ENCODE measurements at places on chromosomes 5 and 9.

DNA sequence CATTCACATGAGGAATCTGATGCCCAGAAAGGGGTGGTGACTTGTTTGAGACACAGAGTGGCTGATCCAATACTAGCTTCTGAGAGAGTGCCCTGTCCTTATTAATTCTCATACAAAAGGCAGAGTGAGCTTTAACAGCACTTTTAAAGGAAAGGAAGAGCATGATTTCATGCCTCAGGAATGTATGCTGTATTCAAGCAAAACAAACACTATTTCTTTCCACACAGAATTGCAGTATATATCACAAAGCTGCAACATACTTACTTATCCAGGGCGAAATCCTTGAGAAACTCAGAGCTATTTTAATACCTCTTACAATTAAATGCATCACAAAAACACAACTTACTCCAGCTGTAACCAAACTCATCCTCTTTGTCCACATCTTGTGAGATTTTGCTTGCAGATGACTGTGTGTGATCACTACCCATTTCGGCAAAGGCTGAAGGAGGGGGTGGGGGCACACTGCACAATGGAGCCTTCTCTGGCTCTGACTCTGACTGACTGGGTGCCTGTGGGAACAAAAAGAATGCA lies 139.8 kb downstream of the MPDZ start:
- DNase-seq: peak; percentile 67

DNA sequence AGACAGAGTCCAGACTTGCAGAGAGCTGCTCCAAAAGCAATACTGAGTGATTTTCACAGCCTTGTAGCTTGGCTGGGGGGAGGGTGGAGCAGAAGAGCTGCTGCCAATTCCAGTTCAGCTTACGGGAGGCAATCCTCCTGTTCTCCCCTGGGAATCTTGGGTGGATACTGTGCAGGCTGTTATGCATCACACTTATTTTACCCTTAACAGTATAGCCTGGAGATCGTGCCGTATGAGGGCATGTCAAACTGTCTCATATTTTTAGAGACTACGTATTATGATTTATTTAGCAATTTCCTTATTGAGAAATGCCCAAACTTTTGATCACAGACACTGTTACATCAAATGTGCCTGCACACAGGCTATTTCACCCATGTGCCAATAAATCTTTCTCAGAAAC lies 85.2 kb downstream of the BASP1 start:
- DNase-seq: no peak

DNA sequence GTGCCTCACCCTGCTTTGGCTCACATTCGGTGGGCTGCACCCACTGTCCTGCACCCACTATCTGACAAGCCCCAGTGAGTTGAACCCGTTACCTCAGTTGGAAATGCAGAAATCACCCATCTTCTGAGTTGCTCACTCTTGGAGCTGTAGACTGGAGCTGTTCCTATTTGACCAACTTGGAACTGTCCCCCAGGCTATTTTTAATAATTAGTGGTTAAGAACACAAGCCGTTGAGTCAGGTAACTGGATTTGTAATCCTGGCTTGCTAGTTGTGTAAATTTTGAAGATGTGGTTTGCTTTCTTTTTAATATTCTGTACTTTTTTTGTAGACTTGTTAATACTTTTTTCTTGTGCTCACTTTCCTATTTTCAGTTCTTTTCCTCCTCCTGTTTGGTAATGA lies 81.2 kb downstream of the CNTLN start:
- no peak for DNase-seq

GRCh38 chr9:135198144-135198543 lies 110.7 kb downstream of the OLFM1 start:
- no peak for DNase-seq

DNA sequence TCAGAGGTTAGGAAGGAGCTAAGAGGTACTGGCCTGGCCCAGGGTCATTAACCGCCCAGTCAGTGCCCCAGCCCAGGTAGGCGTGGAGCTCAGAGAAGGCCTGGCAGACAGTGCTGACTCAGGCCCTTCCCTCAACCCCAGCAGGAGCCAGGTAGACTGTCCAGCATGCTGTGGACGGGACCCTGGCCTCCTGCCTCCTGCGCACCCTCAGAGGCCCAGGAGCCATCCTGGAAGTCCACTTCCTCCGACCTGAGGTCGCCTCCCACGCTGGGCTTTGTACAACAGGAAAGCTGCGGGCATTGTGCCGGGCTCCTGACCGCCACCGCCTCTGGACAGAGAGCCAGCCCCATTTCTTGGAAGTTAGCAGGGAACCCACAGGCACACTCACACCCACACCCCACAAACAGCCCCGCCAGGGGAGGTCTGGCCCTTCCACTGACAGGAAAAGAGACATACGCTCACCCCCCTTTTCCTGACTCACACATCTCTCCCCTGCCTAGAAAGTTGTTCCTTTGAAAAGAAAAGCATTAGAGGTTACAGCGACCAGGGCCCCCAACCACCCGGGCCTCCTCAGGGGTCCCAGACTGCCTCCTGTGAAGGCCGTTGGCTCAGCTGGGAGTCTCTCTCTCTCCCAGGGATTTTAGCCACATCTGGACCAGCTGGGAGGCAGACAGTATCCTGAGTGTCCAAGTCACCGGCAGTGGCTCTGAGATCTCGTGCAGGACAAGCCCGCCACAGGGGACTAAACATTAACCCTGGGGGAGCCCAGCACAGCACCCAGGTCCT lies 7.7 kb downstream of the RALGDS start:
- no peak for DNase-seq
